Bone marrow (tissue), 2 donors: ENCODE measurements at places on chromosomes 7 and 10.

GRCh38 chr7:18059171-18059570 is 31.5 kb upstream of the PRPS1L1 start:
- DNase-seq, result no peak

DNA sequence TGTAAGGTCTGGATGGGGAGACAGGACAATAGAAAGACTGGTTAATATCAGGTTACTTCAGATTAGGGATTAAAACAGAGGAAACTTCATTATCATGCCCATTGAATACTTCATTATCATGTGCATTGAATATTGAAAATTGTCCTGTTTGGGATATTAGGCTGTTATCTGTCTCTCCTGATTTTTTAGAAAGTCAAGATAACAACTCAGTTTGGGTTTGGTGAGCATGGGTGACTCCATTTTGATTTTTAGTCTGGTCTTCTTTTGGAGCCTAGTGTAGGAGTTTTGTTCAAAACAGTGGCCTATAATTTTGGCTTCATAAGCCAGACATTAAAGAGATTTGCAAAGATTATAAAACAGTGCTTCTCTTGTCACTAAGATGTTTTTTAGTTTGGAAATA is 95.5 kb downstream of the ADK start:
- DNase-seq, result no peak

GRCh38 chr7:75054744-75055143 is 18.9 kb downstream of the RCC1L start:
- no peak for DNase-seq

DNA sequence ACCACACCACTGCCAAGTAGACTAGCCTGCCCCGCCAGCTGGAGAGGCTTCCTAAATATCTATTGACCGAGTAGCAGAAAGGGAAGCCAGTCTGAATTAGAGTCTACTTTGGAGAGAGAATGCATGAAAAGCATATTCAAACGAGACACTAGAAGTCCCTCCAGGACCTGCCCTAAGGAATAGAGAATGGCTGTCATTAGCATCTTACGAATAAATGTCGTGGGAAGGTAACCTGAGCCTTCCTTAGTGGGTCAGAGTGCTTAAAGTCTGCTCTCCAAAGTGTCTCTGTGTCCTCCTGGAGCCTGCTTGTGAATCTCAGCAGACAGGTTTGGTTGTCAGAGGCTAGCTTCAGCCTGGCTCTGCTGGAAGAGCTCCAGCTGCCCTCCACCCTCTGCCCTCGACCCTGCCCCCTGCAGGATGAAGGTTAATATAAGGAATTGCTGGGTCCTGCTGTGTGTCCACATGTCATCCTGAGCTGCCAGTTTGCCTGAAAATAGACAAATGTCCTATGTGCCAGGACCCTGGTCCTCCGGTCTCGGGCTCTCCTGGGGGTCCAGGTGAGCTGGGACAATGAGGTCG is 33.4 kb downstream of the FAM241B start:
- no peak for DNase-seq

DNA sequence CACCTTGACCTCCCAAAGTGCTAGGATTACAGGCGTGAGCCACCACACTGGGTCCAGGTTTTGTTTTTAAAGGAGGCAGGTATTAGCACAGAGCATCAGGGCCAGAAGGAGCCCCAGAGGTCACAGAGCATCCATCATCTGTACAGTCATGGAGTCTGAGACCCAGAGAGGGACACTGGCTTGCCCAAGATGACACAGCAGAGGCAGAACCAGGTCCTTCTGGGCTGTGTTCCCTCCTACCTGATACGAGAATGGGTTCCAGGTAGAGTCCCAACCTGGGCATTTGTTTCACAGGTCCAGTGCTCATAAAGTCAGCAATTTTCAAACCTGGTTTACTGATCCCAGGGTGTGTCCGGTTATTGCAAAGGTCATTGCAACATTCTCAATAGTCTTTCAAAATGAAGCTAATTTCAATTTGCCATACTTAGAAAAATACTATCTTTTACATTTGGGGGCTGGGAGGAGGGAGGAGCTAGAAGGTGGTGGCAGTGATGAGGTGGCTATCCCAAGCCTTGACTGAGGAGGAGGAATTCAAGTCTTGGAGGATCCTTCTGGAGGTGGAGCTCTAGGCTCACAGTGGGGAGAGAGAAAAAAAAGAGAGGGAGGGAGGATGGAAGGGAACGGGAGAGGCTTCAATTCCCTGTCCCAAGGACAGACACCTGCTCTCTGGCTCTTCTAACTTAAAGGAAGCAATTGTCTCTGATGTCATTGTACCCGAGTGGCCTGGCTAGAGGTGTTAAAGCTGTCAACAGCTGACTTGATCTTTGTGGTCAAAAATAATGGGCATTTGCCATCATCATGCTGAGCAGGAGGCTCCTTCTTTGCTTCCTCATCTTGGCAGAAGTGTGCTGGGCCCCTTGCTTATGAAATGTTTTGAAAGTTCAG is 8.1 kb downstream of the MXI1 start:
- DNase-seq, result no peak

GRCh38 chr7:20201380-20201779 is 15.8 kb downstream of the MACC1 start:
- no peak for DNase-seq
